ENCODE measurements at places on chromosomes 12 and 14.

DNA sequence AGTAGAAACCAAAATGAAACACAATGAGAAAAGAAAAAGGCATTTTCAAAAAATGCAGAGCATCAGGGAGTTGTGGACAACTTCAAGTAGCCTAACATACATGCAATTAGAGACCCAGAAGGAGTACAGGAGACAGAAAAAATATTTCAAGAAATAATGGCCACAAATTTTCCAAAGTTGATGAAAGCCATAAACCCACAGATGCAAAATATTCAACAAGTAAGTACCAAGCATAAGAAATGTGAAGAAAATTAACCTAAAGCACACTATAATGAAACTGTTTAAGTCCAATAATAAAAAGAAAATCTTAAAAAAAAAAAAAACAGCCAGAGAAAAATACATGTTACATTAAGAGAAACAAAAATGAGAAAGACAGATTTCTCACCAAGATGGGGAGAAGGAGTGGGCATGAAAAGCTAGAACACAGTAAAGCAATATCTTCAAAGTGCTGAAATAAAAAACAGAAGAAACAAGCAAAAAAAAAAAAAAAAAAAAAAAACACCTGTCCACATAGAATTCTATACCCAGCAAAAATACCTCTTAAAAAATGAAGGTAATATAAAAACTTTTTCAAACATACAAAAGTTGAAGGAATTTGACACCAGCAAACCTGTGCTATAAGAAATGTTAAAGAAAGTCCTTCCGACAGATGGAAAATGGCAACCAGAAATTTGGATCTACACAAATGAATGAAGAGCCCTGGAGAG, 77.1 kb downstream of the PRKAB1 start:
- DNase-seq: no peak

DNA sequence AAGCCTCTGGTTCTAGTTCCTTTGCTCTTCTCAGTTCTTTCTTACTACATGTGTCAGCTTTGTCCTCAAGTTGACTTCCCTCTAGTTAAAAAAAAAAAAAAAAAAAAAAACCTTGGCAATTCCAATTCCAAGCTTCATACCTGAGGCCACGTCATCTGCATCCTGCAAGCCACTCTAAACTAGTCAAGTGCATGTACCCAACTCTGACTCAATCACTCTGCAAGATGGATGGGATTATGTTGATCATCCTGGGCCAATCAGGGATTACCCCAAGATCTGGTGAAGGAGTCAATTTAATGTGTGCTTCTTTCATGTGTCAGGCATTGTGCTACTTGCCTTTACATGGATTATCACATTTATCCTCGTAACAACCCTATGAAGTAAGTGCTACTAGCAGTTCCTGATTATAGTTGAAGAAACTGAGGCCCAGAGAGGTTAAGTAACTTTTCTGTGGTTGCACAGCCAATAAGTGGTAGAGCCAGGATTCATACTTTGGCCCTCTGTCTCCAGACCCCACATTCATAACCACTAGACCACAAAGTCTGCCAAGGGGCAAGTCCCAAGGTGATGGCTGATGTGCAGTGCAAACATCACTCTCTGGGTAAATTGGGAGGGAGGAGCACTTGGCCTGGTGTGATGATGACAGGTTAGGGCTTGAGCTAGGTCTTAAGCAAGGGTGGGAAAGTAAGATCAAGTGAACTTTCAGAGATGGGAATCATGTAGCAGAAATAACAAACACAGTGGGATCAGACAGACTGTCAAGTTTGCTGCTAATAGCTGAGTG, 17.3 kb upstream of the CCND2 start:
- no peak for DNase-seq

GRCh38 chr14:33449268-33449667, 501.6 kb downstream of the EGLN3 start:
- DNase-seq: no peak

DNA sequence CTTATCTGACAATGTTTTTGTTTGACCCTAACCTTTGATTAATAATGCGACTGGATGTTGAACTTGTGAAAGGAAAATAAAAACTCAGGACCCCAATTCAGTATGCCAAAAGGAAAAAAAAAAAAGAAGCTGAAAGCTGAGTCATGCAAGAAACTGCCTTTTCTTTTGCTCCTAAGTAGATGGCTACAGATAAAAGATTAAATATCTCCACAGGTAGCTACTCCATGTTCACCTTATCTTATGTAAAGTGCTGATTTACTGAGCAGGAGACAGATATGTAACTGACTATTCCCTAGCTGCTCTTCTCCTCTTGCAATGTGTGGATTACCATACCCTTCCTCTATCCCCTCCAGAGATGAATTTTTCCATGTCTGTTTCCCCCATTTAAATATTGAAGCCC, 30.8 kb upstream of the TCL1B start:
- no peak for DNase-seq

- DNase-seq: no peak
Observed at GRCh38 chr12:118319627-118320026, 53.1 kb downstream of the TAOK3 start.

DNA sequence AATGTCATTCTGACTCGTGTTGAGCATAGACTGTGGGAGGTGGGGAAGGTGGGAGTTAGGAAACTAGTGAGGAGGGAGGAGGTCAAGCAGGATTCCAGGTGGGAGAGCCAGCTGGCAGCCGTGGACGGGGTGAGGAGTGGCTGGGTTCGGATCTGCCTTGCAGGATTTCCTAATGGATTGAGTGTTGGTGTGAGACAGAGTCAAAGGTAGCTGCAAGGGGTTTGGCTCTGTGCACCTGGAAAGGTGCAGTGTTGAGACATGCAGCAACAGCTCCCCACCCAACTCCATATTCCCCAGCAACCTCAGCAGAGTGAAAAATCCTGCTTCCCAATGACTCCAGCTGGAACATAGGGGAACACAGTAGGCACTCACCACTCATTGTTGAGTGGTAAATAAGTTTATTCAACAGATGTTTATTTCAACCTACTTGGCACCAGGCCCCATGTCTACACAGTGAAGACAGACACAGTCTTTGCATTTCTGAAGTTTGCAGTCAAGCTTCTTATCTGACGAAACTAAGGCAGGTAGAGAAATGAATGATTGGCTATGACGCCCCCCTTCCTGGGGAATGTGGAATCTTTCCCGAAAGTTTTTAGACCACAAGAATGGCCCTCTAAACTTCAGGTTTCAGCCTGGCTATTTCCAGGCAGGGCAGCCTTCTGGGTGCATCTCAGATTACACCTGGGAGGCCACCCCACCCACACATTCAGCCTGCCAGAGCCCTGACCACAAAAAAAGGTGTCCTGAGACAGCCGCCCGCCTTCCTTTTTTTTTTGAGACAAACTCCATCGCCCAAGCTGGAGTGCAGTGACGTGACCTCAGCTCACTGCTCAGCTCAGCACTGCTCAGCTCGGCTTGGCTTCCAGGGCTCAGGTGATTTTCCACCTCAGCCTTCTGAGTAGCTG, 37.9 kb upstream of the PLEKHG6 start:
- no peak for DNase-seq

- peak; percentile 76 for DNase-seq
Observed at GRCh38 chr12:2583091-2583497, 211.7 kb upstream of the FKBP4 start.

DNA sequence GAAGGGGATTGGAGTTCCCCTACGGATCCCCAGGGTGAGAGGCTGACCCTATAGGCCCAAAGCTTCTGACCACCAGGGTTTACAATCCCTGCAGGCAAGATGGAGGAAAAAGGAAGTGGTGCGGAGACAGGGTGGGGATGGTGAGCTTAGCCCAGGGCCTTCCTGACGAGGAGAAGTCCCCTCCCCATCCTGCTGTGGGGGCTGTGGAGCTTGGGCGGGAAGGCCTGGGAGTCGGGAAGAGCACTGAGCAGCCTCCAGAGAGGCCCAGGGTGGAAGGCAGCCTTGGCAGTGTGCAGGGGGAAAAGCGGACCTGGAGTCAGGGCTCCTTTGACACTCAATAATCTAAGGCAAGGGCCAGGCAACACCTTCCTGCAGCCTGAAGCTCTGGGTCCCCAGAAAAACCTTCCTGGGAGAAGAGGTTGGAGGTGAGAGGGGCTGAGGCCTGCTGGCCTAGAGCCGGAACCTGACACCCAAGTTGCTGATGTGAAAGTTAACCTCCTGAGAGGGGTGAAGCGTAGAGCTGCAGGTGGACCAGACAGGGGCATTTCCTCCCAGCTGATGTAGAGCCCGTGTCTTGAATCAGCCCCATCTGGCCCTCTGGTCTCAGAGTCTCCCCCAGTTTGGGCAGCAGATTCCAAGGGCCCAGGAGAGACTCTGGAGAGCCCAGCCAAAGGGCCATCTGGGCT, 6.0 kb downstream of the HDAC7 start:
- no peak for DNase-seq

DNA sequence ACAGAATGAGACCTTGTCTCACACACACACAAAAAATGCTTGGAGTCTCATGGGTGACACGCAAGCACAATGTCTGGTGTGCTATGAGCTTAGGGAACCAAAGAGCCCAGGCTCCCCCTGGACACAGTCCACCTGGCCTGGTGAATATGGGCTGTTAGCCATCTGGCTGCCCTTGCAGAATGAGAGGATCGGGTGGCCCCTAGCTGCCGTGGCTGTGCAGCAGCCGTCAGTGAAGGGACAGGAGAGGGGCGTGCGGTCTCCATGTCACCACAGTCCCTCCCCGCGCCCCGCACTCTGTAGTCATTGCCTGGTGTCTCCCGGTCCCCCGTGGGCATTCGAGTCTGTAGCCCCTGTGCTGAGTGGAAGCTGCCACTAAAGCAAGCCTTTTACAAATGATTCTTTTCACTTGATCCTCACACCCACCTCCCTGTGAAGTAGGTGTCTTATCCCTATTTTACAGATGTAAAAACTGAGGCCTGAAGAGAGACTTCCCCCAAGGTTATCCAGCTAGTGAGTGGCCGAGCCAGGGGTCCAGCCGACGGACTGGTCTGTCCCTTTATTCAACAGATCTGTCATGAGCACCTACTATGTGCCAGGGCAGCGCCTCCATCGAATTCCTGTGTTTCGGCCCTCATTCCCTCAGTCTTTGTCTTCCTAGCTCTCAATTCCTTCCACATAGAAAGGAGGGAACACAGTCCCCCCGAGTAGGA, 18.8 kb downstream of the MVK start:
- no peak for DNase-seq

DNA sequence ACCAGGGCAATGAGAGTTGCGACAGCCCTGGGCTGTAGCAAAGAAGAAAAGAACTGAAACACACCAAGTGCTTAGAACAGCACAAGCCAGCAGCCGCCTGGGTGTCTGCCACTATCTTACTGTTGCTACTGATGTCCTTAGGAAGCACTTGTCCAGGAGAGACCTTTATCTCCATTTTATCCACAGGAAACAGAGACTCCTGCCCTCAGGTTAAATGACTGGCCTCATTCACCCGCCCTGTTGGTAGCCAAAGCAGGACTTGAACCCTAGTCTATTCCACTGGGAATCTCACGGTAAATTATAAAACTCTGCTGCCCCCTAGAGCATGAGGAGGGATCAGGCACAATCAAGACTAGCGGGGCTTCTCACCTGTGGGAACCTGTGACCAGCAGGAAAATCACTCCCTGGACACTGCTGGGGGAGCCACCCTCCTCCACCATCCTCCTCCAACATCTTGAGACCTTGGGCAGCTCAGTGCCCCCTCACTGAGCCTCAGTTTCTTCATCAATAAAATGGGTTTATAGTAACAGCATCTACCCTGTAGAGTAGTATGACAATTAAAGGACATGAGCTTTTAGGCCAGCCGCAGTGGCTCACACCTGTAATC, 20.5 kb upstream of the TESC start:
- no peak for DNase-seq

DNA sequence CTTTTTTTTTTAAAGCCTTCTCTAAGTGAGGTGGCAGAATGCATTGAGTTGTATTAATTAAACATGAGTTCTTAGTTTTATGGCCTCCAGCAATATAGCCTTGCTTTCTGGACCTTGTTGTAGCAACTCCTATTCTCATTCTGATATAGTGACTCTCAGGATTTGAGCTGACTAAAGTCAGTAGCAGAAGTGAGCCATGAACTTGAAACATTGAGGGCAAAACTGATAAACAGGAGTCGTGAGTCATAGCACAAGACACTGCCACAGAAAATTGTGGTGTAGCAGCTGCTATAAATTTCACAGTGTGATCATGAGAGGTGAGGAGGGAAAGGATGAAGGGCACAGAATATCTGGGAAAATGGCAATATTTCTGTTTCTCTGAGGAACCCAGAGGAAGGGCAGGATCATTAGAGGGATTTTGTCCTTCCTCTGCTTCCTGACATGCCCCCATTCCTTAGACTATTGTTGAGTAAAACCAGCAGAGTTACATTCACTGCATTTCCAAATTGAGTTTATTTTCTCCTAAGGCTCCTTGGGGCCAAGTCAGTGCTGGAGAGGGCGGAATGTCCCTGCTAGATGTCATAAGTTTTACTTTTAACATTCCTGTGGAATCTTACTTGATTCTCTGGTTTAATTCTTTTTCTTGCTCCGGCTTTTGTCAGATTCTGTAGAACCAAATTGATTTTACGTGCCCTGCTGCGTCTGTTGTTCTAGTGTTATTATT, 7.5 kb downstream of the KLRG1 start:
- DNase-seq: peak; percentile 17

DNA sequence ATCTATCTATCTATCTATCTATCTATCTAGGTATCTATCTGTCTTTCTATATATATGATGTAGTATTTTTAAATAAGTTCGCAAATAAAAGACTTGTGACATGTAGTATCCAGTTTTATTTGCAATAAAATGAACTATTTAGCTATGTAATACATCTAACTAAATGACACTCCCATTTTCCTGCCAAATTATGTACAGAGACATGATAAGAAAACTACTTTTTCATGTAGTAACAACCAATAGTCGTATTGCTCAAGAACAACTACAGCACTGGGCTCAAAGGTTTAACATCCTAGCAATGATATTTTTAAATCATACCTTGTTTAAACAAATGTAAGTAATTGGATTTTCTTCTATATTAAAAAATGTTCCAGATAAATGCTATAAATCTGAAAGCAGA, 55.5 kb upstream of the FLRT2 start:
- DNase-seq: no peak

DNA sequence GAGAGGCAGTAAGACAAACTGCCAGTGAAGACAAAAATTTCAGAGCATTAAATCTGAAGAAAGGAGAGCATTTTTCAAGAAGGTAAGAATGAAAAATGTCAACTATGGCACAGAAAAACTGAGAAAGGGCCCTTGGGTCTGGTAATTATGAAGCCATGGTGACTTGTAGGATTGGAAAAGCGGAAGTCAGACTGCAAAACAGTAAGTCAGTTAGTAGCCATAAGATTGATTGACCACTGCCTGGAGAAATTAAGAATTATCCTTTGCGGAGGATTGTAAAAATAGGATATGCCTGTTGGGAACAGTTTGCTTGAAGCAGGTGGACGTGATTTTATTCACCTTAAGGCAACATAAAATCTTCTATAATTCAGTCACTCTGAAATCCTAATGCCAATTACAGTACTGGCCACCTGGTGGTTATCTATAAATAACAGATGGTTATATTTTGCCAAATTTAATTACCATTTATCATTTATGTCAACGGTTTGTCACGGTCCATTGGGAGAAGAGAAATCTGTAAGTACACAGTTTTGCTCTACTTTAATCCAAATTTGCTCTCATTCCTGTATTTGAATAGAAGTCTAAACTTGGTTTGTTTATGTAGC, 127.1 kb upstream of the CNTN1 start:
- no peak for DNase-seq

- DNase-seq: no peak
Observed at GRCh38 chr12:52789637-52790426, 6.1 kb downstream of the KRT3 start.

GRCh38 chr12:50297027-50297426, 13.7 kb upstream of the LIMA1 start:
- no peak for DNase-seq

Measured in AG08395 (cell line).